ENCODE measurements at places on chromosomes 1 and 21.

GRCh38 chr1:219049501-219049900 lies 124.2 kb upstream of the LYPLAL1 start:
- no peak for DNase-seq

DNA sequence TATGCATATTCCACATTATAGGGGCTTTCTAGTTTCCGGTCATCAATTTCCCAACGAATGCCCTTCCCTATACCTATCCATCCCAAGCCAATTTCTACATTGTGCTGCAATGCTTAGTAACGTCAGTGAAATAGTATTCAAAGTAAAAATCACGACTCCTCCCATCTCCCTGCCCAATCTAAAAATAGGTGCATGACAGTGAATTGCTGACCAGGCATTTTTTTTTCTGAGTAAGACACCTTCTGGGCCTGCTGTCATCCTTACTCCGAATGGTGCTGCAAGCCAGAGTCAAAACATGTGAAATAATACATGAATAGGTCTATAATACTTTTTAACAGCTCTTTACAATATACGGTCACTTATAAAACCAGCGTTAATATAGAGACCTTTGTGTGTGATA lies 120.2 kb downstream of the GREM2 start:
- no peak for DNase-seq

- no peak for DNase-seq
These were observed 139.9 kb downstream of the DSCAM start for GRCh38 chr21:40706806-40707655.

- no peak for DNase-seq
These were observed 42.4 kb downstream of the PATJ start for GRCh38 chr1:61784726-61785125.

DNA sequence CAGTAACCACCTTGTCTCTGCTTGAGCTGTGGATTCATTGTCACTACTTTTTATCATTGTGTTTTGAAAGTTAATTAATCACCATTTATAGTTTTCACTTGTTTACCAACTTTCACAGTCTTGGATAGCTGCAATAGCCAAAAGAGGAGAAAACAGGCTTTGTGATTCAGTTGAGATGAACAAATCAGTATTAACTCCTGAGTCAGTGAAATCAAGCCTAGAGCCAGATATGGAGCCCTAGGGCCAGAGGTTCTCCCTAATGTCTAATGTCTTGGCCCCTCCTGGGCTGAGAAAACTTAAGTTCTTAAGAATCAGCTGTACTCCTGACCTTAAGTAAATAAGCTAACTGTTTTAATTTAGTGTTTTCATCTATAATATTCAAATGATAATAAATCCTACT lies 228.8 kb downstream of the DNM3 start:
- DNase-seq = no peak

GRCh38 chr1:162195567-162195966 lies 126.1 kb downstream of the NOS1AP start:
- DNase-seq = no peak

Data from SW 1271 (cell line).